ENCODE measurements at places on chromosomes 11 and 22.

GRCh38 chr22:37681556-37682049 is 4.5 kb upstream of the NOL12 start:
- peak; percentile 27 for DNase-seq

DNA sequence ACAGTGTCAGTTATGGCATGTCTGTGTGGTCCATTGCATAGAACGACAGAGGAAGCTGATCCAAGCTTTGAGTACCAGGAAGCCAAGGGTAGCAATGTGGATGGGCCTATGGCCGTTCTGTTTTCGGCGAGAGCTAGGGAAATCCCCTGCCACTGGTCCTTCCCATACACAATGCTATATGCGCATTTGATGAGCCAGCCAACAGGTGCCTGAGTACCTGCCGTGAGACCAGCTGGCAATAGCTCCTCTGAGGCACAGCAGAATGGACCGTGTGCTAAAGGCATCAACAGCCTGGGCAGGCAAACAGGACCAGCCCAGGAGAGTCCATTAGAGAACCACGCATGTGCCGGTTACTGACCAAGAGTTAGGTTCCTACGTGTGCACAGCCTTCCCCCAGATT is 753.0 kb downstream of the NTM start:
- no peak for DNase-seq

DNA sequence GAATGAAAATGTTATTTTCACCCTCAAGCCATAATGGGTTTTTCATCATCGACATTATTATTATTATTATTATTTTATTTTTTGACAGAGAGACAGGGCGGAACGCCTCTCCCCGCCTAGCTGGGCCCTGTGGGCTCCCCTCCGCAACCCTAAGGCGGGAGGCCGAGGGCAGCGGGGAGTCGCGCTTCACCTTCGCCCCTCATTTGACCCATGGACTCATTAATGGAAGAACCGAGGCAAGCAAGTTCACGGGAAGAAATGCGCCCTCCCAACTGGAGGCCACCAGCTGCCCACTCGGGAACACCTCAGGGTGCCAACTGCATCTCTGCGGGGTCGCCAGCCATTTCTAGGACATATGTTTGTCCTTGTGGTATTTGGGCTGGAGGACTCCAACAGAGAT is 115.3 kb upstream of the KIRREL3 start:
- DNase-seq = no peak

GRCh38 chr11:102192349-102193066 is 82.3 kb downstream of the YAP1 start:
- no peak for DNase-seq

GRCh38 chr11:124519850-124520549 is 23.5 kb downstream of the OR8B12 start:
- DNase-seq = no peak

- peak; percentile 13 for DNase-seq
Measured at GRCh38 chr11:15826826-15827225, 529.5 kb downstream of the SOX6 start.

DNA sequence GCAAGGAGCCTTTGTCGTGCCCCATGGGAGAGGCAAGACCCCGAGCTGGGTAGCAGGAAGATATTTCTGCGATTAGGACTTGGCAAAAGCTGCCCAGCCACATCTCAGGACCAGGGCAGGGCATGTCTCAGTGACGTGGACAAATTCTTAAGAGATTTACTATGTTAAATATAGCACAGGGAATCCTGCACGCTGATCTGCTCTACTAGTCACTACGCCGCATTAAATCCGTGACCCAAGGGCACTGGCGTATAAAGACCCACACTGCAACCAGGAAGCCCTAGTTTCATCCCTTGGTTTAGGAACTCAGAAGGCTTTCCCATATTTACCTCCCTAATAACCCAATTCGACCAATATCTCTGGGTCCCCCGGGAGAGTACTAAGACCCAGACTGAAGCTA is 35.1 kb downstream of the AP1B1 start:
- DNase-seq = no peak

GRCh38 chr22:44592126-44592823 is 94.2 kb upstream of the RTL6 start:
- DNase-seq = no peak

GRCh38 chr11:130094614-130095013 is 24.9 kb downstream of the APLP2 start:
- DNase-seq = no peak

- DNase-seq = no peak
Measured at GRCh38 chr11:72375241-72375960, 58.9 kb downstream of the CLPB start.

- no peak for DNase-seq
Measured at GRCh38 chr11:33064033-33064825, 24.9 kb downstream of the TCP11L1 start.

Data from NCI-H1105 (cell line).